HFFc6 (cell line): ENCODE measurements at places on chromosomes 7 and 10. TPM values are rescaled to one million over a fixed set of nuclear protein-coding genes. Genes with fewer than 3 reads are reported as not detected.

GATAD1 gene
- 12.1 to 16.6 TPM (median 15.4 TPM) in 3 replicates for total RNA-seq

GDF2 gene
- total RNA-seq: not detected in 3 replicates

DNA sequence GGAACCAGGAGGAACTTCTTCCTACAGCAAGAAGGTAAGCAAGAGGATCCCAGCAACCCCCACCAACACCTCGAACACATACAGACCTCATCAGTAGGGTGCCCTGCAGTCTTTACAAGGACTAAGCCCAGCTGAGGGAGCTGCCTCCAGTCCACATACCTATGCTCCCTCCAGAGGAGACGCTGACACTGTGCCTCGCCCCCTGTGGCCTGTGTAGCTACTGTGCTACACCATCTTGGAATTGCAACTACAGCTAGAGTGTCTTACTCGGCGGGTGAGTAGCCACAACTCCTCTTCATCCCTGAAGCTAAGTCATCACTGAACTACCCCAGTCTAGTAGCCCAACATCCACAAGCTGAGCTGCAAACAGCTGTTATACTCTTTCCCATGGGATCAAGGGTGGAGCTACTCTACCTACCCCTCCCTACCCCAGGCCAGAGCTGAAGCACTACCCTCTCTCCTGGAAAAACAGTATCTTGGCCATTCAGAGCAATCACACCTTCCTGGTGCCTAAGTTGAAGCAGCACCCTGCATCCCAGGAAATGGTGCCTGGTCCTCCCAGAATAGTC is 42.2 kb upstream of the CAMK2B start:
- DNase-seq: no peak
- no peak overlapping the region for H3K27ac ChIP-seq
- peaks cover 5% of the 10 kb centered on the region; the same call in 1 of the 2 replicates for H3K36me3 ChIP-seq
- H3K4me3 ChIP-seq: no peak overlapping the region
- no peaks in the 10 kb centered on the region; the same call in 1 of the 2 replicates for H3K27me3 ChIP-seq

DNA sequence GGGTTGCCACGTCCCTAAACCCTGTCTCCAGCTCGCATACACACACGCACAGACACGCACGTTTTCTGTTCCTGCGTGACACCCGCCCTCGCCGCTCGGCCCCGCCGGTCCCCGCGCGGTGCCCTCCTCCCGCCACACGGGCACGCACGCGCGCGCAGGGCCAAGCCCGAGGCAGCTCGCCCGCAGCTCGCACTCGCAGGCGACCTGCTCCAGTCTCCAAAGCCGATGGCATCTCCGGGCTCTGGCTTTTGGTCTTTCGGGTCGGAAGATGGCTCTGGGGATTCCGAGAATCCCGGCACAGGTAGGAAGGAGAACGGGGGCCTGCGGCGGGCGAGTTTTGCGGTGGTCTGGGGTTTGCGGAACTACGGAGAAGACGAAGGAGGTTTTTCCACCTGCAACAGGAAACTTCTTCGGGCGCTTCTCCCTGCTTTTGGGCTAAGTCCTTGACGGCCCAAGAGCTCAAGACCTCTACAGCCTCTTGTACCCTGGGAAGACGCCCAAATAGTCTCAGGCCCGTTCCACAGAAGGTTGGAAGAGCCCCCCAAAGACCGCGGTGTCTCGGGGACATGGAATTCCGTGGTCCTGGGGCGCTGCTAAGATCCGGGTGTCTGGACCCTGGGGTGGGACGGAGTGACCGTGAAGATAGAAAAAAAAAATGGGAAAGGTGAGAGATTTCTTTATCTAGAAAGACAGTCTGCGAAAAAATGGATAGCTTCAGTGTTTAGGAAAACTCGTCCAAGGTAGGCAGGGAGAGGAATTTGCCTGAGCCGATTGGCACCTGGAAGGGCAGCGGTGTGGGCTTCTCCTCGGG is at the start of gene GAD2:
Gene GAD2, plus strand, starts transcription at position 190 of the 811 bp plus-strand sequence. Its CDS starts 36 bp downstream, at position 226.
- H3K4me3 ChIP-seq: no peak within 1 kb of the TSS
- no peaks in the 10 kb centered on the region for H3K4me1 ChIP-seq
- DNase-seq: no peak

INMT gene
- total RNA-seq: not detected in 2 replicates

DNA sequence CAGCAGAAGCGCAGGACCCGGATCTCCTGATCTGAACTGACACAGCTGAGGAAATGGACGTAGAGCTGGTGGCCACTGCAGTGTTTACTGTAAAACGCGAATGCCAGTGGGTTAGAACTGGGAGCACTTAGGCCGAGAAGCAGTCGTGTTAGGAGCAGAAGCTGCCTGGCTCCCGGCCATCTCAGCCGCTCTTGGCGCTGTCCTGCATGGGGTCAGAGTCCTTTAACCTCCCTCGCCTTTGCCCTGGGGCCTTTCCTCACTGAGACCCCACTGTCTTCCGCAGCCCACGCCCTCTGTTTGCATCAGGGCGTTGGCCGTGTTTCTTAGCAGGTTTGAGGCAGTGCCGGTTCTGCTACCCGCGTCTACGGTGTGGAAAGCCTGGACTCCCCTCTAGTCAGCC is 24.6 kb downstream of the DYNC2I1 start:
- no peak overlapping the region for H3K4me3 ChIP-seq
- H3K4me1 ChIP-seq: no peaks in the 10 kb centered on the region
- H3K36me3 ChIP-seq: peaks cover 8% of the 10 kb centered on the region; the same call in 1 of the 2 replicates
- no peak for DNase-seq
- H3K27ac ChIP-seq: no peak overlapping the region

DNA sequence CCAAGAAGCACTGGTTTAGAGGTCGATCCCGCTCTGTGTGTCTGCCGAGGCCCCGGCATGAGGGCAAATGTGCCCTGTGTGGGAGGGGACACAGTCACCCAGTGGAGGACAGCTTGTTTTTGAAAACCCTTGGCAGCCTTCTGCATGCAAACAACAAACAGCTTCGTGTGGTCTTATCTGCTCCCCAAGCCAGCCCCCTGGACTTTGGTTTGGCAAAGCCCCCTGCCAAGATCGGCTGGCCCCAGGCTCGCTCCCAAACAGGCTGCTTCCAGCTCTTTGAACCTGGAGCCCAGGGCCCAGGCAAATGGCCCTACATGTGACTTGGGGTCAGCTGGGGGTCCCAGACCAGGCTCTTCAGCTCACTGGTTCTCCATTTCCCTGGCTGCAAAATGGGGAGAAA is 2.9 kb downstream of the ELN start:
- DNase-seq: no peak
- no peak overlapping the region for H3K27ac ChIP-seq
- H3K4me1 ChIP-seq: peaks cover 47% of the 10 kb centered on the region
- H3K36me3 ChIP-seq: no peaks in the 10 kb centered on the region

DNA sequence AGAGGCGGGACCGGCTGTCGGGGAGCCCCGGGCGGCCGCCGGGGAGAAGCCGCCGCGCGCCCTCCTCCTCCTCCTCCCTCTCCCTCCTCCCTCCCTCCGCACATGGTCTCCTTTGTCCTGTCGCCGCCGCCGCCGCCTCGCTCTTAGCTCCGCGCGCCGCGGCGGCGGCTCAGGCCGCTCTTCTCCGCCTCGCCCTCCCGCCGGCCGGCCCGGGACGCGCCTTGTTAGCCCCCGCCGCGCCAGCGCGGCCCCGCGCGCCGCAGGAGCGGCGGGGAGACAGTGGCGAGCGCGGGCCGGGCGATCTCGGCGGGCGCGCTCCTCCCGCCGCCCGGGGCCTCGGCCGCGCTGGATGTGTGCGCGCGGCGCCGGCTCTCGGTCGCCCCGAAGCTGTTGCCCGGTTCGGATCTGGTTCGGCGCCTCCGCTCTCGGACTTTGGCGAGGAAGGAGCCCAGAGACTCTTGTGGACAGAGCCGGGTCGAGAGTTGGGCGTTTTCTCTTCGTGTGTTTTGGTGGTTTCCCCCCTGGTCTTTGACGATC is 437.4 kb upstream of the GALNT17 start:
- no peaks in the 10 kb centered on the region for H3K4me1 ChIP-seq
- H3K27ac ChIP-seq: no peak overlapping the region

DNA sequence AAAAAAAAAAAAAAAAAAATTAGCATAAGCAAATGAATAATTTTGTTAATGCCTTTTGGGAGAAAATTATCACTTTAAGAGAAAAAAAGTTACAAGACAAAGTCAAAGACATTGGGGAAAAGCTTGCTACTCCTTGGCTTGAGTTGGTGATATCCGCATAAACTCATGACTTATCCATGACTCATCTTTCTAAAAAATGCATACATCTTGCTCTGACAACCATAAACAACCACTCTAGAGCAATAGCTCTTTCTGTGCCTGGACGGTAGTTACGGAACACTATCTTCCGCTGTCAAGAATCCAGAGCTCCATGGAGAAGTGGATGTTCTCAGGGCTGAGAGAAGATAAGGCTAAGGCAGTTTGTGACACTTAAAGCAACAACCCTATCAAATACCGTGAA is 281.1 kb upstream of the PFKP start:
- peaks cover 3% of the 10 kb centered on the region for H3K27me3 ChIP-seq
- no peaks in the 10 kb centered on the region for H3K36me3 ChIP-seq
- H3K4me1 ChIP-seq: no peaks in the 10 kb centered on the region
- no peak overlapping the region for H3K4me3 ChIP-seq

DNA sequence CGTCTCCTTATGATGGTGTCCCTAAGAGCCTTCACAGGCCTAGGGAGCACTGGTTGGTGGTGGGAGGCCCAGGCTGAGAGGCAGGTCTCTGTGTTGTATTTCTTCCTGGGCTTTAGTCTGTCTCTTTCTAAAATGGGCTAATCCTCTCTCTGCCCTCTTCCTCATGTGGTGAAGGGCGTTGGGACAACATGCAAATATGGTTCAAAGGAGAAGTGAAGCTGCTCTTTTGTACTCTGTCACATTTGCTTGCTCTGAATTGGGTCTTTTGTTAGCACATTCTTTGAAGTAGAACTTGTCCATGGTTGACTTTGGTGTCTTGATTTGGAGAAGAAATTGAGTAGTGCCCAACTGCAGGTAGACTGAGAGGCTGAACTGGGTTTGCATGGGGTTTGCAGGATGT is 814 bp downstream of the HK1 start:
- H3K36me3 ChIP-seq: peaks cover 4% of the 10 kb centered on the region
- peaks cover 8% of the 10 kb centered on the region for H3K4me1 ChIP-seq
- peaks cover 2% of the 10 kb centered on the region; the same call in 1 of the 2 replicates for H3K27me3 ChIP-seq

DNA sequence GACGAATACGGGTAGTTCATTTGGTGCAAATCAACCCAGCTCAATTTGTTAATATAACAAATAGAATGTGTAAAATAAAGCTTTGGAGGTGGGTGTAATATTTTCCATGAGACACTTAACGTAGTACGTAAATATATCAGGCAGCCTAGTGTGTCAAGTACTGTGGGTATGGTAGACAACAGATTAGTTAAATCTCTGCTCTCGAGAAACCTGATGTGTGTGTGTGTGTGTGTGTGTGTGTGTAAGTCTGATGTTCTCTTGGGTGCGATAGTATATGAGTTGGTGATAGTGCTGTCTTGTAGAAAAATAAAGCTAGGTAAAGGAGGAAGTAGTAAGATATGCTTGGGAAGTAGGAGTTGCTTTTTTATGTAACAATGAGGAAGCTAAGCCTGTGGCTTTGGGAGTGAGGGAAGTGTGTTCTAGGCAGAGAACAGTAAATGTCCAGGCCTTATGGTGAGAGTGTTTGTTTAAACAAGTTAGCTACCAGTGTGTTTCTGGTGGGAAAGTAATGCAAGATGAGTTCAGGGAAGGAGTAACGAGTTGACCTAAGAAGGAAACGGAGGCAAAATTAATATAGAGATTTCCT is 26.1 kb downstream of the WAC start:
- DNase-seq: no peak
- H3K4me1 ChIP-seq: peaks cover 65% of the 10 kb centered on the region
- H3K27me3 ChIP-seq: no peaks in the 10 kb centered on the region
- H3K4me3 ChIP-seq: no peak overlapping the region
- peak overlapping the region; percentile 4; the same call in 1 of the 2 replicates for H3K27ac ChIP-seq

GRCh38 chr10:11279314-11279713 is 261.6 kb downstream of the CELF2 start:
- H3K36me3 ChIP-seq: no peaks in the 10 kb centered on the region; the same call in 1 of the 2 replicates
- no peak overlapping the region for H3K4me3 ChIP-seq
- DNase-seq: no peak
- H3K4me1 ChIP-seq: no peaks in the 10 kb centered on the region

CPA1 gene
- not detected in 3 replicates for total RNA-seq

- no peak for DNase-seq
- peaks cover 18% of the 10 kb centered on the region for H3K4me1 ChIP-seq
- H3K27me3 ChIP-seq: no peaks in the 10 kb centered on the region
- H3K36me3 ChIP-seq: peaks cover 39% of the 10 kb centered on the region
Measured at GRCh38 chr10:32268788-32269187, 78.2 kb downstream of the EPC1 start.
